ENCODE measurements at places on chromosomes 3 and 15.

- DNase-seq = no peak
These were observed 27.9 kb upstream of the SLC30A4 start for GRCh38 chr15:45550436-45550835.

DNA sequence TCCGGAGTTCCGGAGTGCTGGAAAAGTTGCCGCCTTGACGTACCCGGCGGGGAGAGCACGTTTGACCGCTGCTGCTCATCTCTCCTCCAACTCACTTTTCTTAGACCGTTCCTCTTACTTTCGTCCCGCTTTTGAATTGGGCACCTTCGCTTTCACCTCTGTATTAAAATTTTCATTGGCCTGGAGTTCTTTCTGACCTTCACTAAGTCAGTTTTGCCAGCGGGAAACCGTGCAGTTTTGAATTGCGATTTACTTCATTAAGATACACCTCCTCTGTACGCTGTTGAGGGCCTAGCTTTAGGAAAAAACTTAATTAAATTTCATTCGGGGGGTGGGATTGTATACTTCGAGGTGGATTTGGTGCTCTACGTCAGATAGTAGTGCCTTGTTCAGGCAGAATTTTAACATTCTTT is 1.3 kb downstream of the GMPS start:
- DNase-seq = no peak

DNA sequence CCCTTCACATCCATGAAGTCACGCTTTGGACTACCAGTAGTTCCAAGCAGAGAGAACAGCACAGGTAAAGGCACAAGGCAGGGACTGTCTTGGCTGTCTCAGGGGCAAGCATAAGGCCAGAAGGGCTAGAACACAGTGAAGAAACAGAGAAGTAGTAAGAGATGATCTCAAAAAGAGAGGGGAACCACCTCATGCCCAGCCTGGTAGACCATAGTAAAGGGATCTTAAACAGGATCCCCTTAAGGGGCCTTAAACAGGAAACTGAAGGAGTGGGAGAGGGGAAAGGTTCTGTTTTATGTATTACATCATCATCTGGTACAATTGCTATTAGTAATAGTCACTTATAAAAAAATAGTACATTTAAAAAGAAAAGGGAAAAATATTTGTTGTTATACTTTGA is 25.8 kb downstream of the P2RY1 start:
- no peak for DNase-seq

- peak; percentile 47 for DNase-seq
These were observed 33.0 kb upstream of the TEX264 start for GRCh38 chr3:51637941-51638471.

- DNase-seq = no peak
These were observed 99.9 kb upstream of the CCDC80 start for GRCh38 chr3:112740835-112741234.
